ENCODE measurements at places on chromosomes 2 and 18.

GRCh38 chr2:27086724-27087593 lies at the start of gene KHK:
Gene KHK, plus strand, starts transcription at chr2:27086772. Its CDS starts 488 bp downstream, at chr2:27087260.
- no peak for DNase-seq

GRCh38 chr2:229780856-229781773 lies 66.8 kb upstream of the DNER start:
- no peak for DNase-seq

- DNase-seq: no peak
Measured at GRCh38 chr2:143282684-143283083, 153.5 kb downstream of the ARHGAP15 start.

DNA sequence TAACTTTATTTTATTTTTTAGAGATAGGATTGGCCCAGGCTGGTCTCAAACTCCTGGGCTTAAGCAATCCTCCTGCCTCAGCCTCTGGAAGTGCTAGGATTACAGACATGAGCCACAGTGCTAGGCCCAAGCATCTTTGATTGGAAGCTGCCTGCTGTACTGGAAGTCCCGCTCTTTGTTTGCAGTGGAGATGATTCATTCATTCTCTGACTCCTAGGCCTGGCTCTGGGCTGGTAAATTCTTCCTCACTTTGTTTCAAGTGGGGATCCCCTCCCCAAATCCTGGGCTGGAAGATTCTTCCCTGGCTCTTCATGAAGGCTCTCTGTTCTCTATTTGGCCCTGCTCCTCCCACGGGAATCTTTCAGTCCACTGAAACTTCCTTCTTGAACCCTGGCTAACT lies 81.9 kb downstream of the NEURL3 start:
- no peak for DNase-seq

GRCh38 chr18:48787203-48788151 lies 163.3 kb downstream of the SMAD7 start:
- no peak for DNase-seq

- DNase-seq: no peak
Measured at GRCh38 chr2:46385786-46386577, 88.8 kb downstream of the EPAS1 start.

Data from activated CD4-positive, CD25-positive, alpha-beta regulatory T cell (primary cell).